ENCODE measurements at places on chromosomes 2 and 18. TPM values are rescaled to one million over a fixed set of nuclear protein-coding genes. Genes with fewer than 3 reads are reported as not detected.

DNA sequence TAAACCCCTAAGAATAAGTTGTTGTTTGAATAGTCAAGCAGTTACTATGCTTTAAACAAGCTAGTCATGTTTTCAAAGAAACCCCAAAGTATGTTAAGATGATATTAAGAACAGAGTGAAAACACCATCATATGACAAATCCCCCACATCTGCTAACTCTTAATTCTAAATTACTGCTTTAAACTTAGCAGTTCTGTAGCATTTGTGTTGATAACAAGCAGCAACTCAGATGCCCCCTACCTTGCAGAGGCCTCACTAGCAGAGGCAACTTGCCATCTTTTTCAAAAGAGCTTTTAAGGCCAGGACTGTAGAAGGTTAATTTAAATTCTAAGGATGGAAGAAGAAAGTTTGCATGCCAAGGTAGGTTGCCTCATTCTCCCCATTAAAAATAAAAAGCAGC is 376.2 kb downstream of the SETBP1 start:
- no peaks in the 10 kb centered on the region for H3K4me1 ChIP-seq
- H3K4me3 ChIP-seq = no peak overlapping the region
- no peaks in the 10 kb centered on the region for H3K36me3 ChIP-seq
- DNase-seq = no peak
- H3K27ac ChIP-seq = no peak overlapping the region

- no peaks in the 10 kb centered on the region for H3K36me3 ChIP-seq
- no peaks in the 10 kb centered on the region for H3K27me3 ChIP-seq
- H3K27ac ChIP-seq = peak overlapping the region; percentile 92
- peaks cover 41% of the 10 kb centered on the region for H3K4me1 ChIP-seq
Observed at GRCh38 chr2:70247364-70248180, 856 bp downstream of the TIA1 start.

DNA sequence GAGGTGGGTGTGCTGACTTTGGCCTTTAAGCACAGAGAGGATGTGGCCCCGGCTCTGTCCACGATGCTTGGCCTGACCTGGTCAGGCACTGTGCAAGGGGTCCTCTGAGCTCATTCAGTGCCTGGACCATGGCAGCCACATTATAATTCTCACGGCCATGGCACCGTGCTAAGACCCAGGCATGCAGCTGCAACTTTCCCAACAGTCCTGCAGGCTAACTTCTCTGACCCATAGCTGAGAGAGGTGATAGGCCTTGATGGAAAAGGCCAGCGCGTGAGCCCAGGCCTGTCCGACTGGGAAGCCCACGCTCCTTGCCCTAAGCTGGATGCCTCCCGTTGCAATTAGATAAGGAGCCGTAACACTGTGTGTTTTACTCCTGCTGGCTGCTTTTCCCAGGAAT is 99.9 kb downstream of the TFCP2L1 start:
- no peak overlapping the region for H3K4me3 ChIP-seq
- no peaks in the 10 kb centered on the region for H3K36me3 ChIP-seq
- no peak for DNase-seq
- no peaks in the 10 kb centered on the region for H3K27me3 ChIP-seq

GRCh38 chr2:177433402-177433801 is 40.8 kb downstream of the AGPS start:
- no peaks in the 10 kb centered on the region for H3K27me3 ChIP-seq
- no peak for DNase-seq
- H3K27ac ChIP-seq = no peak overlapping the region
- H3K4me1 ChIP-seq = peaks cover 6% of the 10 kb centered on the region

DNA sequence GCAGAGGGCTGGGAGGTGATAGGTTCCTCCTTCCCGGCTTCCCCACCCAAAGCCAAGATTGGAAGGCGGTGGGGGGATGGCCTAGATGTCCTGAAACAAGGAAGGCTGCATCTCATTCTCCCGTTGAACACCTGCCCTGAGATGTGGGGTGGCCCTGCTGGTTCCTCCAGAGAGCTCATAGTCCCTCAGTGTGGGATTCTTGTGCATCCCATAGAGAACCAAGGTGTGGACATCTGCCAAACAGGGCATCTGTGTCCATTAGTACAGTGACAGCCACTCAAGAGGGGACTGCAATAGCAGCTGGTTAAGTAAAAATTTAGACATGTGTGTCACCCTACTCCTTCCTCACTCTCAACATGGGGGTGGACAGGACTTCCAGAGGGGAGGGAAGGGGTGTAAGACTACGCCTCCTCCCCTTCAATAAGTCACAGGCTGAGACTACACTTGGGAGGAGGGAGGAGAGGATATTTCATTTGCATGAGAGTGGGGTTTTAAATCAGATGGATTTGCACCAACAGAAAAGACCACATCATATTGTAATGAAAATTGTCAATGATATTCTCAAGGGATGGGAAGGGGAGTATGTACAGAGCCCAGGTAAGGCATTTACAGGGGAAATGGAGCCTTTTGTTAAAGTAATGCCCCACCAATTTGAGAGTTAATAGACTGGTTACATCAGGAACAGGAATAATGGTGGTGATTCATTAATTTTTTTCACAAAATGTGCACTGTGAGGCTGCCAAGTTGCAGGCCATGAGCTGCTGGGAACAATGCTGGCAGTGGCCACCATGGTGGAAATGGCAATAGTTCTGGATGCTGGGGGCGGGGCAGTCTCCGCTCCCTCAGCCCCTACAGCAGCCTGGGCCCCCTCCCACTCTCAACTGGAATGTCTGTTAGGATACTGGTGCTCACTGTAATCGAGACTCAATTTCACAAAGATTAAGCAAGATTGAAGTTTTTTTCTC is 80.6 kb downstream of the TEX51 start:
- no peak overlapping the region for H3K4me3 ChIP-seq
- no peaks in the 10 kb centered on the region for H3K27me3 ChIP-seq
- DNase-seq = no peak
- no peaks in the 10 kb centered on the region for H3K36me3 ChIP-seq
- H3K27ac ChIP-seq = no peak overlapping the region
- H3K4me1 ChIP-seq = no peaks in the 10 kb centered on the region

DNA sequence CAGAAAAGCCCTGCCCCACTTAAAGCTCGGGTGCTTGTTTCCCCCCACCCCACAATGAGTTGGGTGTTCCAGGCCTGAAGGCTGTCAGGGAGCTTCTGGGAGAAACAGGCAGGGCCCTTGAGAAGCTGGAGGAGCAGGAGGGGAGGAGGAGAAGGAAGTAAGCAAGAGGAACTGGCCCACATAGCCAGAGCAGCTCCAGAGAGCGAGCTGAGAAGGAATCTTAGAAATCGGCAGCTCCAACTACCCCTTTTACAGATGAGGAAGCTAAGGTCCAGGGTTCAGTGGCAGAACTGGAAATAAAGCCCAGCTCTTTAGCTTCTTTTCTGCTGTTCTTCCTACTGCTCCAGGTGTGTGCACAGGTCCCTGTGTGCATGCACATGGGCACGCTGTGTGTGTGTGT is 12.7 kb upstream of the KCNK3 start:
- H3K36me3 ChIP-seq = no peaks in the 10 kb centered on the region
- no peaks in the 10 kb centered on the region for H3K4me1 ChIP-seq
- H3K27ac ChIP-seq = no peak overlapping the region
- H3K27me3 ChIP-seq = no peaks in the 10 kb centered on the region

- H3K27ac ChIP-seq = no peak overlapping the region
- peaks cover 5% of the 10 kb centered on the region for H3K4me1 ChIP-seq
- no peaks in the 10 kb centered on the region for H3K36me3 ChIP-seq
- no peak for DNase-seq
- H3K27me3 ChIP-seq = peaks cover 15% of the 10 kb centered on the region
- no peak overlapping the region for H3K4me3 ChIP-seq
Observed at GRCh38 chr2:72154386-72154975, 6.8 kb upstream of the CYP26B1 start.

Gene VWA3B
- total RNA-seq = 0.22 TPM

Gene SIX3
- total RNA-seq = not detected

Data from psoas muscle (tissue), 8 donors.